Osteocyte (in vitro differentiated cells): ENCODE measurements at places on chromosomes 1 and 21. TPM values are rescaled to one million over a fixed set of nuclear protein-coding genes. Genes with fewer than 3 reads are reported as not detected.

GRCh38 chr1:48878191-48878940, 101.7 kb upstream of the BEND5 start:
- no peak for DNase-seq
- no peaks in the 10 kb centered on the region for H3K4me1 ChIP-seq
- H3K27me3 ChIP-seq: no peaks in the 10 kb centered on the region
- H3K4me3 ChIP-seq: no peak overlapping the region

GRCh38 chr1:41626146-41626545, 141.7 kb upstream of the EDN2 start:
- no peaks in the 10 kb centered on the region for H3K27me3 ChIP-seq
- no peaks in the 10 kb centered on the region for H3K36me3 ChIP-seq
- H3K27ac ChIP-seq: no peak overlapping the region
- H3K4me1 ChIP-seq: peaks cover 51% of the 10 kb centered on the region
- DNase-seq: peak; percentile 75

DHRS3 gene
- total RNA-seq: 52.5 and 55.3 TPM in 2 replicates

GBP5 gene
- total RNA-seq: not detected in 2 replicates
